ENCODE measurements at places on chromosomes 7 and 10.

DNA sequence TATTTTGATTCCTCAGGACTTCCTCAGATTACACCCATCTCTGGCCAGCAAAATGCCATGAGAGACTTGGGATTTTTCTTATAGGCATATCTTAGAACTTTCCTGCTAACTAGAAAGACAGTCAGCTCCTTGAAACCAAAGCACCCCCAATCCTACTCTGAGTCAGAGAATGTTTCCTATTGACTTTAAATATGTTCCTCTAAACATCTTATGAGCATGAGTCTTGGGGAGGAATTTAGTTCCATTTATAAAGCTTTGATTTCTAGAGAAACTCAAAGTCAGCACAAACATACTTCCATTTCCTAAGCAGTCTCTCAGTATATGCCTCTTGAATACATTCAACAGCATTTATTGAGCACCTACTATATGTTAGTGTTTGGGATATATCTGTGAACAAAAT is 128.5 kb downstream of the INHBA start:
- no peak for DNase-seq

- peak; percentile 47 for DNase-seq
These were observed 301.6 kb upstream of the HPS1 start for GRCh38 chr10:98748298-98748697.

DNA sequence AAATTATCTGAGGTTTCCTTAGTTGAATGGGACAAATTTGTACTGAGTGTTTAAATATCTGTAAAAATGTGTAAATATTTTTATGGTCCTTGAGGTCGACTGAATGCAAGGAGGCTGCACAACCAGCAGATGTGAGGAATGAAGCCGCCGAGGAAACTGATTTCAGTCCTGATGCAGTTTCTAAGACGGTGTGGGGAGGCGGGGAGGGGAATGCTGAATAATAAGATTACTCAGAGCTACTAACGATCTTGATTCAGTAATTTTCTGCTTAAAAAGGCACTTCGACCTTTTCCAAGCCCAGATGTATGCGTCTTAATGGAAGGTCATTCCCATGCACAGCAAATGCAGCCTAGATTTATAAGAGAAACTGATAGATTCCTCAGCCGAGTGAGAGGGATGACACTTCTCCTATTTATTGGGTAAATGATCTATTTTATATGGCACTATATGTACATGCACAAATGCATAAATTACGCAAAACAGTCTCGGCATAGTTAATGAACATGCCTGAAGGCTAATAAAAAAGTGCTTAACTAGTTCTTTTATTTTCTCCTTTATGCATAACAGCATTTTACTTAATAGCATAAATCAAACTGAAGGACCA is 167.6 kb upstream of the PITRM1 start:
- no peak for DNase-seq

GRCh38 chr10:3853016-3853415 is 68.0 kb upstream of the KLF6 start:
- no peak for DNase-seq

DNA sequence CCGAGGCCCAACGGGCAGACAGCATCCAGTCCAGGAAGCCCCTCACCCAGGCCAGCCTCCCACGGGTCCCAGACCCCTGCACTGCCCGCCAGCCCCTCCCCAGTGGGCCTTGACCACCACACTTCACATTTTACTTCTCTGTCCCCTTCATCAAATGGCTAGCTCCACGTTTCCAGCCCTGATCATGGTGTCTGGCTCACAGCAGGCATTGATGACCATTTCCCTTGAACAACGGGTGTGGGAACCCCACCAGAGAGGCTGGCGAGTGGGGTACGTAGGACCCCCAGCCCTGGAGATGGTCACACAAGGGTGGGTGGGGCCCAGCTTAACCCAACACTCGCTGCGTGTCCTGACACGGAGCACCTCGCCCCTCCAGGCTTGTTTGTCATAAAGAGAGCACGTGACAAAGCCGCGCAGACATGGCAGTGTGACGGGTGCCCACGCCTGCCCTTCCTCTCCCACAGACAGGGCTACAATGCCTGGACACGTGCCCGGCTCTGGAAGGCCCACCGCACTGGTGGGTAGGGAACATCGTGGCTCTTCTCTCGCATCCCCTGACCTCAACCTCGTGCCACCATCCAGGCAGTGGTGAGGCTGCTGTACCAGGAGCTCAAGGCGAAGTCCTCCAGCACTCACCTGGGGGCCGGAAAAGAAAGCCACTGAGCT is 267.7 kb downstream of the MAD1L1 start:
- no peak for DNase-seq

- no peak for DNase-seq
These were observed 41.9 kb downstream of the NKX6-2 start for GRCh38 chr10:132743925-132744490.

- DNase-seq, result no peak
These were observed 2.5 kb downstream of the UFSP1 start for GRCh38 chr7:100886936-100887515.

DNA sequence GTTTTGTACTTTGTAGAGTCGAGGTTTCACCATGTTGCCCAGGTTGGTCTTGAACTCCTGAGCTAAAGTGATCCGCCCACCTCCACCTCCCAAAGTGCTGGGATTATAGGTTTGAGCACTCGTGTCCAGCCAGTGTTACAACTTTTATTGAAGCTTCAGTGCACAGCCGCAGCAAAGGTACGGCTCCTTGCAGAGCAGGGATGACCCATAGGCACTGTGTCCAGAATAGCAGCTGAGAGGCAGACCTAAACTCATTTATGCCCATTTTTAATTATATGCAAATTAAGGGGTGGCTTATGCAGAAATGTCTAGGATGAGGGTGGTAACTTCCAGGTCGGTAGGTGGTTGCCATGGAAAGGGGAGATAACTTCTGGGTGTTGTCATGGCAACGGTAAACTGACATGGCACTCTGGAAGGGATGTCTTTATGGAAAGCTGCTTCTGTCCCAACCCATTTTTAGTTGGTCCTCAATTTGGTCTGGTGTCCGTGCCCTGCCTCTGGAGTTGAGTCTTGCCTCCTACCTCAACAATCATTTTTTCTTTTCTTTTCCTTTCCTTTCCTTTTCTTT is 22.7 kb downstream of the NYAP1 start:
- DNase-seq, result no peak

DNA sequence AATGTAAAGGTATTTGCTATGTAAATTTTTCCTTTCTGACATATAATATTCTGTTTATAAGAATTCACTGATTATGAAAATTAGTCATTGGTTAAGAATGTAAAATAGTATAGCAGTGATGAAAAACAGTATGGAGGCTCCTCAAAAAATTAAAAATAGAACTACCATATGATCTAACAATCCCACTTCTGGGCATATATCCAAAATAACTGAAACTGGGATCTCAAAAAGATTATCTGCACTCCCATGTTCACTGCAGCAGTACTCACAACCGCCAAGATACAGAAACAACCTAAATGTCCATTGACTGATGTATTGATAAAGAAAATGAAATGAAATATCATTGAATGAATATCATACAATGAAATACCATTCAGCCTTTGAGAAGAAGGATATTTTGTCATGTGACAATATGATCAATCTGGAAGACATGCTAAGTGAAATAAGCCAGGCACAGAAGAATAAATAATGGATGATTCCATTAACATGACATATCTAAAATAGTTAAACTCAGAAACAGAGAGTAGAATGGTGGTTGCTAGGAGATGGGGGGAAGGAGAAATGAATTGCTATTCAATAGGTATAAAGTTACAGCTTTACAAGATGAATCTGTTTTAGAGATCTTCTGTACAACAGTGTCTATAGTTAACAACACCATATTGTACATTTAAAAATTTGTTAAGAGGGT is 14.0 kb downstream of the C10orf88 start:
- no peak for DNase-seq

- DNase-seq, result no peak
These were observed 35.3 kb upstream of the SPOCK2 start for GRCh38 chr10:72123616-72124015.

- DNase-seq, result no peak
These were observed 110.4 kb downstream of the AHR start for GRCh38 chr7:17408904-17409290.

- no peak for DNase-seq
These were observed 367.6 kb upstream of the MGMT start for GRCh38 chr10:129099486-129099885.

- DNase-seq, result no peak
These were observed 155.7 kb upstream of the HGF start for GRCh38 chr7:81925530-81925929.

DNA sequence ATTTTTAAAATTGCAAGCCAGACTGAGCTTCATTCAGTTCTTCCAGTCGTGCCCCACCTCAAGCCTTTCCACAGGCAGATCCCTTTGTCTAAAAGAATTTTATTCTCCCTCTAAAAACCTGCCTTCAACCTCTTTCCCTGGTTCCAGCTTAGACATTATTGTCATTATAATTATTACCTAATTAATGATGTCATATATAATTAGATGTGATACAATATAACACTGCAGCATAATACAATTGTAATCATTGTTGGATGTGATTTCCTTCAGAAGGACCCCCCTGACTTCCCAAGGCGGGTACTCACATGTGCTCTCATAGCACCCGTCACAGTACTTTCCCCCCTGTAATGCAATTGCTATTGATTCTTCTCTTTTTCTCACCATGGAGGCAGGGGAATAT is 88.6 kb downstream of the GPAM start:
- DNase-seq, result no peak

DNA sequence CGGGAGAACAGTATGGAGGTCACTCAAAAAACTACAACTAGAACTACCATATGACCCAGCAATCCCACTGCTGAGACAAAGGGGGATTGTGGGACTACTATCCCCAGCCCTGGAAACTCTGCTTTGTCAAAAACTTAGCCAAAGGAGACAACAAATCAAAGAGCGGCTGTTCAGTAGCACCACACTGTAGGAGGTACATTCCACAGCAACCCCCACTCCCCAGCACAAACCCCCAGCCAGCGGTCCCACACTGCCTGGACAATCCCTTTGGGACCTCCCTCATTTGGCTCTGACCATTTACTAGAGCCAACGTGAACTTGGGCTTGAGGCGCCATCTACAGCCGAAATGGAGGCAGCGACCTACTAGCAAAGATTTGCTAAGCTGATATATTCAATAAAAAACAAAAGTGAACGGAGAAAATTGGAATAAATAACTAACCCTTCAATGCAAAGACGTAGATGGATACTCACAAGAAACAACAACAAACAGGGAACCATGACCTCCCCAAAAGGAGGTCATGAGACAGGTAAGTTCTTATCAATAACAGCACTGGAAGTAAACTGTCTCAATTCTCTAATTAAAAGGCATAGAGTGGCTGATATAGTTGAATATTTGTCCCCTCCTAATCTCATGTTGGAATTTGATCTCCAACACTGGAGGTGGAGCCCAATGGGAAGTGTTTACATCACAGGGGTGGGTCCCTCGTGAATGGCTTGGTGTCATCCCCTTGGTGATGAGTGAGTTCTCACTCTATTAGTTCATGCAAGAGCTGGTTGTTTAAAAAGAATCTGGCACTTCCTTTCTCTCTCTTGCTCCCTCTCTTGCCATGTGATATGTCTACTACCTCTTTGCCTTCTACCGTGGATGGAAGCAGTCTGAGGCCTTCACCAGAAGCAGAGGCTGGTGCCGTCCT is 119.0 kb upstream of the KCNMA1 start:
- peak; percentile 79 for DNase-seq

DNA sequence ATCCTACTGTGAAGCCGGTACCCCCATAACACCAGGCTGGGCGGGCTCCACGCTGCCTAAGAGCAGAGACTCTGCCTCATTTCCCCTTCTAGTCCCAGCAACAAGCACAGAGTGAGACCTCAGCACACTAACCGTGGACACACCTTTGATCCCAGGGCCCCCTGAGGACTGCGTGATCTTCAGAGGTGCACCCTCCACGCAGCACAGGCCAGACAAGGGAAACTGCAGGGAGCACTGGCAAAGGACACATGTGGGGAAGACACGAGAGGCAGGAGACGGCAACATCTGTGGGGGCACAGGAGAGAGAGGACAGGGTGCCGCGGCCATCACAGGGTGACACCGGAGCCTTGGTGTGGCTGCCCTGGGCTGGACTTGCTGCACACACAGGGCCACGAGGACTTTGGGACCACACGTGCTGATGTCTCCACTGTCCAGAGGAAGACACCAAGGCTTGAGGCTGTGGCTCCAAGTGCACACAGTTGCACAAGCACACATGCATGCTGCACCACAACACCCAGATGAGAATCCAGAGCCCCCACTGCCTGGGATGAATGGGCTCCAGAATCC is 128.8 kb downstream of the PTPRN2 start:
- no peak for DNase-seq

DNA sequence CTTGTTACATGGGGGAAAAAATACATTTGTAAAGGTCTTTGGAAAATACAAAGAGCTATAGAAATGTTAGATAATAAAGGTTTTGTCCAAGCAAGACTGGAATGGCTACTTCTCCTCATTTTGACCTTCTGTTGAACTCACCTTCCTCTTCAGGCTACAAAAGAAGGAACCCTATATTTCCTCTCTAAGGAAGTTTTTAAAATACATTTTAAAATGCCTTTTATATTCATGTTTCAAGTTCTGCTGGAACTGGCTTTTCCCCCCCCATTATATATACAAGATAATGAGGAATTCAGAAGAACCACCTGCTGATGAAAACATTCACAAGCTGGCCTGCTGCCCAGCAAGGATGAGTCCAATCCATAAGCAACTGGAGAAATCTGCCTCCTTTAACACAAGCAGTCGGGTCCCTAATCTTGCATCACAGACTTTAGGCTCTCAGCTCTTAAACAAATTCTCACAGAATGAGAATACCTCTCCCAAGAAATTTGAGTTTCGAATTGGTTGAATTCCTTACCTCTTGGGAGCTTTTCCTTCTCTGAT is 44.6 kb downstream of the MTERF1 start:
- no peak for DNase-seq

DNA sequence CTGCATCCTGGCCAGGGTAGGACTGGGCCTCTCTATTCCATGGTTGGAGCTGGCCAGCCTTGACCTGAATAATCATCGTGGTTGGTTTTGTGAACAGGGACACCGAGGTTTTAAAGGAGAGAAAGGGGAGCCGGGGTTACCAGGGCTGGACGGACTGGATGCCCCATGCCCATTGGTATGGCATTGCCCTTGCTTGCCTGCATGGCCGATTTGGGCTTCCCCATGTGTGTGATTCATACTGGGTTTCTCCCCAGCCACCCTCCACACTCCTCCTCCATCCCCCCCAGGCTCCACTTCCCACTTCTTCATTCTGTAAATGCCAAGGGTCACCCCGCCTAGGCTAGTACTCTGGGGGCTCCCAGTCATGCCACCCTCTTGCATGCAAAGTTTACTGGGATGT is 98.8 kb upstream of the MACROH2A2 start:
- no peak for DNase-seq

DNA sequence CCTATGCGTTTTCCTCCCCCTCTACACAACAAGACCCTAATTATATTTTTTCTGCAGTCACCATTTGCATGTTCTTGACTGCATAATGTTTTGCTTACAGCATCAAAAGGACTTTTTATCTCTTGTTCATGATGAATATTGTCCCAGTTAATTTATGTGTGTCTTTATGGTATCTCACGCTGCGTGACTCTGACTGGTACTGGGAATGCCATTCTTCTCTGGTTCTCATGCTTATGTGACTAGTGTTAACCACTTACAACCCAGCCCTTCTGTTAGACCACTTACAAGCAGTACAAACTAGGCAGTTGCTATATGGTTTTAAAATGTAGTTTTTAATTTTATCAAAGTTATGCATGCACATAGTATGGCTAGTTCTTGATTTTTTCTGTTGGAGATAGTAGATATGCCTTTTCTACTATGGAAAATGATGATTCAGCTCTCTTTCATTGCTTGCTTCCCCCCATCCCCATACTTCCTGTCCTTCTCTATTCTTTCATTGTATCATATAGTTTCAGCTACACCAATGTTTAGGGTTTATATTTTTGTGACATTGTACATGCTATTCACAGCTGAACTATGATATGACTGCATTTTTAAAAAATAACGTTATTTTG is 24.9 kb downstream of the BZW2 start:
- no peak for DNase-seq
